ENCODE measurements at places on chromosomes 1 and 21.

- no peak for DNase-seq
Measured at GRCh38 chr1:18179009-18179408, 71.4 kb downstream of the IGSF21 start.

DNA sequence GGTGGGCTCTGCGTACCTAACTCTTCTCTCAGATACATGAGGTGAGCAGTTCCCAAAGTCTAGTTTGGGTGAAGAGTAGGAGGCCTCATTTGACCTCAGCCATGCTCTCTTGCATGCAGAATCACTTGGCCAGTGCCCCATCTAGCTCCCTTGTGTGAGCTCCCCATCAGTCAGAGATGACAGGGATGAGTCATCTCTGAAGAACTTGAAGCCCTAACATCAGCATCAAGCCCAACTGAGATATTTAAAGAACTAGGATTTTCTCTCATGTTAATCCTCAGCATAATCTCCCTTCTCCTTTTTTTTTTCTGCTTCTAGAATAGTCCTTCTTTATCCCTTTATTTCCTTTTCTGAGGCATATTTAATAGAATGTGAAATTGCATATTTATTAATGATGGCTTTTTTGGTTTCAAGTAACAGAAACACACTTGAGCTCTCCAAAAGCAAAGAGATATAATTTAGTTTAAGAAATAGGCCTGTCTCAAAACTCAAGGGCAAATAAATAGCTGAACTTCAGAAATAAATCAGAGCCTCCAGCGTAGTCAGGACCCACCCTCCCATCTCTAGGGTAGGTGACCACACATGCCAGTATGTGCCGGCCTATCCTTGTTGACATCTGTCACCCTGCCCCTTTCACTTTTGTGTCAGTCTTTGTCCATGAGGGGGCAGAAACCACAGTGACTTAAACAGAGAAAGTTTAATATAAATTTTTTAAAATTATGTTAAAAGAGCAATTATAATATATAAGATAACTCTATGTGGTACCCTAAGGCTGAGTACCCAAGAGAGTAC is 112.3 kb downstream of the TSEN15 start:
- DNase-seq: no peak

DNA sequence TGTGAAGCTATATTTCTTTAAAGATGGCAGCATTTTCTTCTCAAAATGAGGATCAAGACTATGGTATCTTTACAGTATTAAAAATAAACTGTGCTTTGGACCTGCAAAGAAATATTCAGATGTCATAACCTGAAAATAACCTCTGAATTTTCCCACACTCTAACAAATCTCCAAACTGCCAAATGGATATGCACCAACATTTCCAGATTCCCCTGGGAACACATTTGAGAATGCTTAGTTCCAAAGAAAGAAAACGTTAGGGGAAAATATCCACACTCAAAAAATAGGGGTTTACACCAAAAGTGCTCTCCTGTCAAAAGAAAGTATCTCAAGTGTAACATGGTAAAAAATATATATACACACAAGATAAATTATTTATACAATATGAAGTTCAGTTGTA is 69.1 kb upstream of the ARHGAP29 start:
- no peak for DNase-seq

DNA sequence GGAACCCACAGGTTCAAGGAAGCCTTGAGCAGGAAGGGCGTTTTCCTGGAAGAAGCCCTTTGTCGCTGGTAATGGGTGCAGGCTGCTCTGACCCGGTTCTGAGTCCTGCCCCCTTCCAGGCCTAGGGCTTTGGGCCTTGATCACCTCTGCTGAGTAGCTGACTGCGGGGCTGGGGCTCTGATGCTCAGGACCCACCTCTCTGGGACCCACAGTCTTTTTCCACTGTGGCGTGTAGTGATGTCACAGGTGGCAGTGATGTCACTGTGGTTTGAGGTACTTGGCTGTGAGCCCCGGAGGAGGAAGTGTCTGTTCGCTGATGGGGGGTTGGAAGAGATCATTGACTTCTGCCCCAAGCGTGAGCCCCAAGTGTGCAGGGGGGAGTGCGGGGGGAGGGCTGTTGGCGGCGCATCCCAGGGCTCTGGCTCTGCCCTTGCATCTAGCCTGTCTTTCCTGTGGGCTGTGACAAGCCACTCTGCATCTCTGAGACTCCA is 6.9 kb downstream of the TNFRSF1B start:
- DNase-seq: peak; percentile 86

DNA sequence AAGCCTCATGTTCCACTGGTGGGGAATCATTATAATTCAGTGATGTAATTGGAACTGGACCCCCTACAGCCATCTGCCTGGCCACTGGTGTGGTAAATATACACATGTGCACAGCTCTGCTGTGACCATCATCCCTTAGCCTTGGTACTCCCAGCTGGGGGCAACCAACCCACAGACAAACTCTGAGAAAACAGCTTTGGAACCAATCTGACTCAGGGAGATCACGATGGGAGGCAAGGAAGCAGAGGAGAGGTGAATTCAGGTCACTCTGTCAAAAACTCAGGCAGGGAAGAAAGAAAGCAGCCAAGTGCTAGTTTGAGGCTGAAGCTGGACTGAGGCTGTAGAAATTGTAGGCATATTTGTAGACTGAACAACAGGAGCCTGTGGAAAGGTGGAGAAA is 197.8 kb upstream of the GALNT2 start:
- no peak for DNase-seq

DNA sequence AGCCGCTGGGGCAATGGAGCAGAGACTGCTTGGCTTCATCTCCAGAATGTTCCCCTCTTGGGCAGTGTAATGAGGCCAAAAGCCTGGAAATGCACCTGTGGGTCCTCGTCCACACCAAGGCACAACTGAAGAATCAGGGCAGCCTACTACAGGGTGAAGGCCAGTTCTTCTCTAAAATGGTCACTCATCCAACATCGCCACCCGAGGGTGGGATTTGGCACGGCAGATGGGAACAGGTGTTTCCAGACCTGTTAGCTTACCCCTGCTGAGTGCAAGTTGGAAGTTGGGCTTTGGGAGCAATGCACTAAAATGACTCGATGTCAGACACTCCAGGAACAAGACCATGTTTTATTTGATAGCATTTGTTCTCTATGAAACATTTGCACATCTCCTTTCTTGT is 543.7 kb downstream of the NPHP4 start:
- peak; percentile 2 for DNase-seq

GRCh38 chr1:109543988-109544735 is 4.3 kb upstream of the GNAI3 start:
- DNase-seq: no peak

DNA sequence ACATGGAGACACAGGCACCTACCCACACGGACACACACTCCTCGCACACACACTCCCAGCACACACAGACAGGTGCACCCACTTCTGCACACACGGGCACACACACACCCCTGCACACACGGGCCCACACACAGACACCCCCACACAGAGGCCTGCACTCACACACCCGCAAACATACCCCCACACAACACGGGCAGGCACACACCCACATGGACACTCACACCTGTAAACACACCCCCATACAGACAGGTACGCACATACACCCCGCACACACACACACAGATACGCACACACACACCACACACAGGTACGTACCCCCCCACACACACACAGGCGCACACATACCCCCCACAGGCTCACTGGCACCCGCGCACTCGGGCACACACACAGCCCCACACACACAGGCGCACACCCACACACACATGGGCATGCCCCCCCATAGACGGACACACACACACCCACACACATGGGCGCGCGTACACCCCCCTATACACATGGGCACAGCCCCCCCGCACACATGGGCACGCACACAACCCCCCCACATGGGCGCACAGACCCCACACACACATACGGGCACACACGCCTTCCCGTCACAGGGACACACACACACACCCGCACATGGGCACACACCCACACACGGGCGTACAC is 6.1 kb downstream of the ATAD3A start:
- no peak for DNase-seq

DNA sequence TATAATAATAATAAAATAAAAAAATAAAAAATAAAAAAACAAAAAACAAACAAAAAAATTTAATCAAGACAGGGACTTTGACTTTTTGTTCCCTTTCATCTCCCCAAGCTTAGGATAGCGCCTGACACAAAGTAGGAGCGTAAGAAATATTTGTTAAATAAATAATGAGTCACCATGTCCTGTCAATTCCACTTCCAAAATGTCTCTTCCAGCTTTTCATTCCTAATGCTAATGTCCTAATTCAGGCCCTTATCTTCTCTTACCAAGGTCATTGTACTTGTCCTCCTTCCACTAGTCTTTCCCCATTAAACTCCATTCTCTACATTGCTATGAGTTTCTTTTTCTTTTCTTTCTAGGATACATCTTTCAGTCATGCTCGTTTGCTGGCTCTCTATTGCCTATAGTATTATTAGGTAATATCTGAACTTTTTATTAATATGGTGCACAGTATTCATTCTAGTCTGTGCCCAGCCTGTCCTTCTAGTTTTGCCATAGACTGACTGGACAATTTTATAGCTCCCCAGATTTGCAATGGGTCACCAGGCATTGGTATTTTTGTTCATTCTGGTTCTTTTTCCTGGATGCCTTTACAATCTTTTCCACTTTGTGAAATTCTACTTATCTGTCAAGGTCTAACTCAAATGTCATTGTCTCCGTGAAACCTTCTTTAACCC is 11.4 kb downstream of the NEXN start:
- DNase-seq: no peak

GRCh38 chr1:194296201-194296600 is 1109.8 kb upstream of the B3GALT2 start:
- no peak for DNase-seq

DNA sequence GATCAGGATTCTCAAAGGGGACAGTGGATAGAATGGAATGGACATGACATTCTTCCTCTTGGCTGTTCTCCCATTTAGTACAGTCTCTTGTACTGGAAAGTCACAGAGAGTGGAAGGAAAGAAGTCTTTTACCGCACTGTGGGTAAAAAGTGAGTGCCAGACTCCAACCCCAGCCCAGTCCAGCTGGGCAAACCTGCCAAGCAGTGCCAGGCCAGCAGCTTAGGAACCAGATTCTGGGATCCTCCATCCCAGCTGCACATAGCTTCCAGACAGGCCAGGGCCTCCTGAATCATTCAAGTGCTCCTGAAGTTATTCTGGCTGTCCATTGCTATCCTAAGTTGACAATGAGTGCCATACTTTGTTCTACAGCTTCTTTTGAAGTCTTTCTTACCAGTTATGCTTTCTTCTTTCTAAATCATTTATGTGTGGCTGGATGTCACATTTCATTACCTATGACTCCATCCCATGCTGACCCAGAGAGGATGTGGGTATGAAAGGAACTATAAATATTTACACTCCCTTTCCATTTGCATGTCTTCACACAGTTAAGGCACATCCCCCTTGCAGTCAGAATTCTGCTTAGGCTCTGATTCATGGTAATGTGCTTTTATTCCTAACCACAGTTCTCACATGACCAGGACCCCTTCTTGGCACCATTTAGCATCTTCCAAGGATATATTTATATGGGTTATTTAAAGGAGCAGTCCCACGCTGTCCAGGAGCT is 88.9 kb downstream of the AK5 start:
- no peak for DNase-seq

DNA sequence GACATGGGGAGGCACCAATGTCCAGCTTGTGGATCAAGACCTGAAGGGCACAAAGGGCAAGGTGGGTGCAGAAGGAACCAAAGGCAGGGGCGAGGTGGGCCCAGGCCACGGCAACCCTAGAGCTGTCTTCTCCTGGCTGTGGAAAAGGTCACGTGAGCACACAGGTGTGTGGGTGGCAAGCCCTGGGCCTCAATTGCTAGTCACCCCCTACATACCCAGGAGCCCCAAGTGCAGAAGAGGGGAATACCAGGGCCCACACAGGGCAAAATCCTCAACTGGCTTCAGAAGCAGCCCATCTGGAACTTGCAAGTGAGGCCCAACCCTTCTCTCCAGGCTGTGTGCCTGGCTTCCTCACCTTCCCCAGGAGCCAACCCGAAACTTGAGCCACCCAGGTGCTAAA is 25.6 kb downstream of the ZBTB17 start:
- DNase-seq: peak; percentile 72

DNA sequence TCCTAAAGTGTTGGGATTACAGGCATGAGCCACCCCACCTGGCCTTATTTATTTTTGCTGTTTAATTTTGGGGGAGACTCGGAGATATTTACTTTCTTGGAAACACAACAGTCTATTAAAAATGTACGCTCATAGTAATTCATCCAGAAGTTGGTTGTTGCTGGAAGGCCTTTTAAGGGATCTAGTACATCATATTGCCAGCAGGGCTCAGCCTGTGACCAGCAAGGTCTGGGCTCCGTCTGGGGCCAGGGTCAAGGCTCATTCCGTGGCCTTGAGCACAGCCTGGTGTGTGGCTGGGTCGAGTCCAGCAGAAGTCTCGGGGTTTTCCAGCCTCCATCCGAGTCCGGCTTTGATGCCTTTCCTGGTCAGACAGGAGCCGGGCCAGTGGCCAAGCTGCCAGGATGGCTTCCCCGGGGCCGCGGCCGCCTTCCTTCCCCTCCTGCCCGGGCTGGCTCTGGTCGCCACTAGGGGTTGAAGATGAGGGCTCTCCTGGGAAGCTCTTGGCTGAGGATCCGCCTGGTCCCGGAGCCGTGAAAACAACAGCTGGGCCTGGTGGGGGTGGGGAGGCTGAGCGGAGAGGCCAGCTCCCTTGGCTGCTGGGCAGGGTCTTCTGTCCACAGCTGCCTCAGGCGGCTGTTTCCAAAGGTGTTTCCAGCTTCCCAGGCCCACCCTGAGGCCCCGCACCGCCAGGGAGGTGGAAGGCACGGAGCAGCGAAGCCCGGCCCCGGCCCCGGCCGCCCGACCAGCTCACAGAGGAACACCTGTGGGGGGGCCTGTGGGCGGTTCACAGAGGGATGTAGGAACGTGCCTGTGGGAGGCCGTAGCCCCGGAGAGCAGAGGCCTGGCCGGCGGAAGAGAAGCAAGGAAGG is 5.1 kb upstream of the VWA1 start:
- no peak for DNase-seq

DNA sequence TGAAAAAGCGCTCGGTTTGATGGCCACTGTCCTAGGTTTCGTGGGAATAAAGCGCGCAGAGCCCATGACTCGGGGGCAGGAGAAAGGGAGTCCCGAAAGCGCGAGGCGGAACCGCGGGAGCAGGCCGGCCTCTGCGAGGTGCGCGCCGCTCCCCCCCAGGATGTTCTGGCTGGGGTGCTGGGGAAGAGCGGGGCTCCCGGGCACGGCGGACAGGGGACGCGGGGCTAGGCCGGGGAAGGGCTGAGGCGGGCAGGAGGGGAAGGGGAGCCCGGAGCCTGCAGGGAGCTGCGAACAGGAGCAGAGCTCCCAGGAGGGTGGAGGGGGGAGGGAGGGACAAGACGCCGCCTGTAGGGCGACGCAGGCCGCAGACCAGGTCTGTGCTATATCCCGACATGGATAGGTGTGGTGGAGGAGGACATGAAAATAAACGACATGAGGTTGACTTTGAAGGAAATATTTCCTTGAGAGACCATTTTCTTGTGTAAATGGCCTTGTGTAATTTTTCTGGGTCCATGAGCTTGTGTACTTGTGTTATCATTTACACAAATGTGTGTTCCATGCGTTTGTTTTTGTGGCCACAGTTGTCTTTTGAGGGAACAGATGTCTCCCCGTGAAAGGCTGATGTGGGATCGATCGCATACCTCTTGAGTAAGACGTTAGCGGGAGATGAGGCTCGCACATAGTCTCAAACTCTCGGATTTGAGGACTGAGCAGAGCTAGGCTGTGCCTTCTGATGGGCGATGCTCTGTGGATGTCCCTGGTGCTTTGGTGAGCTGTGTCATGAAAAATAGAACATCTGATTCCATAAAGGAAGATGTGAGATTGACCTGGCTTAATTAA is 1.3 kb downstream of the PCNT start:
- peak; percentile 36 for DNase-seq
